ENCODE measurements at places on chromosomes 3 and 15.

DNA sequence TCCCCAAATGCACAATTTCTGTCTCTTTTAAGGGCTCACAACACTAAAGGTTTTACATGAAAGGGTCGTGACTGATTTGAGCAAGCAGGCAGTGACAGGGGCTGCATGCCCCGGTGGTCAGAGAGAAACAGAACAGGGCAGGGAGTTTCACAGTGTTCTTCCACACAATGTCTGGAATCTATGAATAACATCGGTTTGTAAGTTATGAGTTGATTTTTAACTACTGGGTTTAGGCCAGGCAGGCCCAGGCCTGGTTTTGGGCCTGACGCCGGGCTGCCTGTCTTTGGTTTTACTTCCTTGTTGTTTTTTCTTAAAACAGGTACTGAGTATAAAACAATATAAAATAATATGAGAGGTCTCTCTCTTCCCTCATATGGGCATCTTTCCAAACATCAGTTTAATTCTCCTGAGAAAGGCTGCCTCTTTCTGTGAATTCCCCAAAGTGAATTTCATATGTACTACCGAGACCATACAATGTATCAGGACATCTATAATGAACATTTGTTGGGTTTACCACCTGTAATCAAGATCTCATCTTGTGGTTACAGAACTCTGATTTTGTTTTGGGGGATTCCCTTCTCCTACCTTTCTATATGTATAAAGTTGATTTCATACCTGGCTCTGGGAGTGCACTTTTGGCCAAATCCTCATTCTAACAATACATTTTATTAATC, 74.4 kb downstream of the CD200 start:
- no peak for DNase-seq

DNA sequence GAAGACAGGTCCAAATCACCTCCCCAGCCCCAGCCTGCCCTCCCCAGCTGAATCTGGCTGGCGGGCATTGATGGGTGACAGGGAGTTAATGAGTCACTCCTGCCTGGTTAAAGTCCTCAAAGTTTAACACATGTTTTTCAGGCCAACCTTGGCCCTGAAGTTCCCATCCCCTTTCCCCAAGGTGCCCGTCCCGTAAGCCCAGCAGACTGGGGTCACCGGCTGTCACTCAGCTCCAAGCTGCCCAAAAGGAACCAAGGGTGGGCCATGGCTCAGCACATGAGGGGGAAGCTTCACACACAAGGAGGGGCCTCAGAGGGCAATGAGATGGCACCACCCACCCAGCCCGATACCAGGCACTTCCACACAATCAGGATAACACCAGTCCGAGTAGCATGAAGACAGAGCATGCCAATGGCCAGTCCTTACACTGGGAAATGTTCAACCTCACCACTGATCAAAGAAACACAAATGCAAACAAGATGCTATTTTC, 10.2 kb upstream of the KLF15 start:
- DNase-seq: no peak

DNA sequence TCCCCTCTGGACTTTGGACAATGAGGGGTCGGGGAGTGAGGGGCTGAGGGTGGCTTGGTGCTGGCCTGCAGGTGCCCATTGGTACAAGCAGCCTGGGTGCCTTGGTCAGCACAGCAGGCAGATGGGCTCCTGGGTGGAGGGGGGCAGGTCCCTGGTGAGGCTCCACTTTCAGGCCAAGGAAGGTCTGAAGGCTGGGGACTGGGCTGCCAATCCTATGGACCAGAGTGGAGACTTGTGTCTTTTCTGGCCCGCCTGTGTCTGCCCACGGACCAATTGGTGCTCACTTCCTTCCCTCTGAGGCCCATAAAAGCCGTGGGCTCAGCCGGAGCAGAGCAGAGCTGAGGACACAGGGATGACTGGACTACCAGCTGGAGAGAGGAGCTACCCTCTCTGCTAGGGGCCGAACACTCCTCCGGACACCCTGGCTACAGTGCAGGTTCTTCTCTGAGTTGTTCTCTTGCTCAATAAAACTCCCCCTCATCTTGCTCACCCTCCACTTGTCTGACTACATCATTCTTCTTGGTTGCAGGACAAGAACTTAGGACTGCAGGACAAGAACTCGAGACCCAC, 31.9 kb upstream of the IREB2 start:
- DNase-seq: no peak

DNA sequence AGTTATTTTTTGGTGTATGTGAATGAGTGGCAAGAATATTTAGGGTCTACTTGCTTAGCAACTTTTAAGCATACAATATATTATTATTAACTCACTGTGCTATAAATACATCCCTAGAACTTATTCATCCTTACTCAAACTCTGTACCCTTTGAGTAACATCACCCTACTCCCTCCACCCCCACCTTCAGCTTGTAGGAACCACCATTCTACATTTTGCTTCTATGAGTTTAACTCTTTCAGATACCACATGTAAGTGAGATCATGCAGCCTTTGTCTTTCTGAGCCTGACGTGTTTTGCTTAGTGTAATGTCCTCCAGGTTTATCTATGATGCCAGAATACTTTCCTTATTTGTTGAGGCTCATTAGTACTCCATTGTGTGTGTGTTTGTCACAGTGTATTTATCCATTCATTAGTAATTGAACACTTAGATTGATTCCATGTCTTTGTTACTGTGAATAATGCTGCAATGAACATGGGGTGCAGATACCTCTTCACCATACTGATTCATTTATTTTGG, 526.9 kb downstream of the PYDC2 start:
- DNase-seq: no peak

GRCh38 chr3:113143353-113143752, 68.0 kb upstream of the BOC start:
- DNase-seq: no peak

DNA sequence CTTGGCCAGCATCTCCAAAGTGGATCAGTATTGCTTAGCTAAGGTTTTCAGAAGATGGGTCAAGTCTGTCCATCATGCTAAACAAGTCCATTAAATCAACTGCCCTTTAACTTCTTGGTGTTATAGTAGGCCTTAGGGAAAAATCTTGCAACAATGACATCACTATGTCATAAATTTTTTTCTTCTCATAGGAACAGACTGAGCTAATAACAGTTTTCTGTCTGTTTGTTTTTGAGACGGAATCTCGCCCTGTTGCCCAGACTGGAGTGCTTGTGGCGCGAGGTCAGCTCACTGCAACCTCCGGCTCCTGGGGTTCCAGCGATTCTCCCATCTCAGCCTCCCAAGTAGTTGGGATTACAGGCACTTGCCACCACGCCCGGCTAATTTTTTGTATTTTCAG, 94.2 kb downstream of the EFL1 start:
- DNase-seq: no peak

Measured in mesenchymal stem cell (in vitro differentiated cells and primary cell).